ENCODE measurements at places on chromosomes 13 and 19.

DNA sequence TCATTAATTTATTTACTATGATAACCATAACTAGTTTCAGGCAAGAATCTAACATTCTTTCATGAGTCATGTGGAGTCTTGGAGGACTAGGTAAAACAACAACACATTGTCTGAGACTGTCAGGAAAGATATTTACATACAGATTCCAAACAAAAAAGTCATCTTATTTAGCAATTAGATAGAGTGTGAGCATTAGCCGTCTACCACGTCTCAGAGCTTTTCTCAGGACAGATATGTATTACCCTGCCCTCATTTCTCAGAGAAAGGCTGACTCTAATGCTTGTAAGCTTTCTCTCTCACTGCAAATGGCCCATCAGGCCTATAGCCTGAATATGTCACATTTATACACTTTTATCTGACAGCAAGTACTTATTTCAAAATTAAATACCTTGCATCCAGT lies 312.1 kb upstream of the PCDH20 start:
- no peak for DNase-seq

GRCh38 chr19:5864725-5865486 lies 5.4 kb downstream of the FUT5 start:
- DNase-seq: no peak

DNA sequence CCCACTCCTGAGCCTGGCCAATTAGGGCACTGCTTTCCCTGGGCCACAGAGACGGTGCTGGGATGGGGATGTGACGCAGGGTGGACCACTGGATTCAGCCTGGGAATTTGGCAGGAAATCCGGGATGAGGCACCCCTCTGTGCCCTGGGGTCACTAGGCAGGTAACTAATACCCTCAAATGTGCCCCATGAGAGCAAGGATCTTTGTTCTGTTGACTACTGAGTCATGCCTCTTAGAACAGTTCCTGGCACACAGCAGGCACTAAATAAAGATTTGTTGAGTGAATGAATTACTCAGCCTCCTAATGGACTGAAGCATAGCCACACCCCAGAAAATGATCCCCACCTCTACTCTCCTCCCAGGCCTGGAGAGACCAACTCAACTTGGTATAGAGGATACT lies 15.9 kb downstream of the OPA3 start:
- no peak for DNase-seq

DNA sequence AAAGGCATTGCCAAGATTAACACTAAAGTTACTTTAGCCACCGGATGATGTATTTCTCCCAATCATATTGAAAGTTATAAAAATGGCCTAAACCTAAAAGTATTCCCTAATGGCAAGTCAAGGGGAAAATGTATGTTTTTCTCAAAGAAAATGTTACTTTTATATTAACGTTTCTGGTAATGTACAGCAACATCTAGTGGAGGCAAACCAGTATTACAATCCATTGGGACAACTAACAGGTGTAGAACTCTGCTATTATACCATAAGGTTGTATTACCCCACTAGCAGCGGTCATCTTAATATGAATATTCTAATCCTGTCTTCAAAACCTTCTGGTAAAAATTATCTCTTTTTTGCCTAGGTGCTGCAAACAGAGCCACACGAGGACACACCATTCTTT lies 69.2 kb downstream of the ZNF100 start:
- DNase-seq: no peak

- DNase-seq: no peak
These were observed 6.5 kb upstream of the DOCK6 start for GRCh38 chr19:11268783-11269267.

Data from activated CD8-positive, alpha-beta memory T cell treated with anti-CD3 and anti-CD28 coated beads for 24 hours (primary cell).